ENCODE measurements at places on chromosomes 13 and 19.
A peak's percentile ranks its signal among the peaks of the same experiment; 100 is the strongest.

DNA sequence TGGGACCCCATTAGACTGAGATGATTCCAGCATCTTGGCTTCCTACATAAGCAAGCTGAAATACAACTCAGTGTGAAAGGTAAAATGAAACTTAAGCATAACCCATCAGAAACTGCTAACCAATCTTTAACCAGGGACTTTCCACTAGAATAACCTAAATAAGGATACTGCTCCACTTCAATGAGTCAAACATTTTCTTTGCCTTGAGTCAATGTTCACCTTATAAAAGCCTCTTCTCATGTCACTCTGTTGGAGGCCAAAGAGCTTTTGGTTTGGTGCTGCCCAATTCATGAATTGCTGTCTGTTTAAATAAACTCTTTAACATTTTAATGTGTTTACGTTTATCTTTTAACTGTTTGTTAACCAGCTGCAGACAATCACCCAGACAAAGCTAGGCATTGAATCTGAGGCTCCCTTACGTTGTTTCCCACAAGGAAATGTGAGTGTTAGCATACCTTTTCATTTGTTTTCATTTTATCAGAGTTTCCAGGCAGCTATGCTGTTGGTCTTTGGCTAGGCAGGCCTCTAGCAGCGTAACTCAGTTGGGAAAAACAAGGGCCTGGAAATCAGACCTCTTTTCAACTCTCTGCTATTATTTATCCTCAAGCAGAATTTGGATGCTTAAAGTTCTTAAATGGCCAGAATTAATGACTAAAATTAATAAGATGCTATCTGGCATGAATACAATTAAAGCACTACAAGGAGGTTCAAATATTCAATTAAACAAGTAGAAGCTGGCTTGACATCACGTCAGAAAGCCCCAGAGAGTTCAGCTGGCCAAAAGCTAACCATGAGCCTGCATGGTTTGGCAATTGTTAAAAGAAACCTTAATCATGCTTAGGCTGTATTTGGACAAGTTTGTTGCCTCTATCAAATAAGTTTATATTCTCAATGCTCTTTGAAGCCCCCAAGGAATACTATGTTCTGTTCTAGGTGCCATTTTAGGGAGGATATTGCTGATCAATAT lies 200.2 kb downstream of the DCLK1 start:
- DNase-seq, result no peak

GRCh38 chr19:46600384-46601317 lies 479 bp upstream of the CALM3 start:
- DNase-seq, result peak; percentile 97

- no peak for DNase-seq
These were observed 24.5 kb downstream of the PPP5C start for GRCh38 chr19:46371371-46371901.

DNA sequence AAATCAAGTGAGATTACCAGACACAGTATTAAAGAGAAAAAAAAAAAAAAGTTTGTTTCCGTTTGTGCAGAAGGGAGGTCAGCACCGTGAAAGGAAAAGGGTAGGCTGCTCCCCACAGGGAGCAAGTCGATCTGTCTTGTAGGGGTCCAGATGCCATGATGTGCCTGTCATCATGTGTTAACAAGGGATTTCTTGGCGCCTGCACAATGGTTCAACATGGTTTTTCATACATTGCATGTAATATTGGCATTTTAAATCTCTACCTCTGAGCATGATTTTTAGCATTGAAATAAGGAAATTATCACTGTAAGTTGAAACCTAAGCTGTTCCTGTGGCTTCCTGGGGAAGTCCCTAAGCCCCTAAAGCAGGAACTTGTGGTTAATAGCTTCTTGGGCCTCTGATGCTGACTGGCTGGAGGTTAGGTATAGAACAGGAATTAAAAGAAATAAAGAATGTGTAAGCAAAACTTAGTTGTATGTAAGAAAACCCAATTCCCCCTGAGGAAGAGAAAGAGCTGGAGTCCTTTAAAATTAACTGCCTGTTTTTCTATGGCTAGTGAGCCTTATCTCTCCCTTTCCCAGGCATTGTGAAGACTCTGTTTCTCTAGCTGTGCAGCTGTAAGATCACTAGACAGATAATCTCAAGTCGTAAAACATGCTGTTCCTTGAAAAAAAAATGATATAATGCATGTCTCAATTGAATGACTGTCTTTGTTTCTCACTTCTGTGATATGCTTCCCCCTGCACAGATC lies 7.4 kb upstream of the FCGBP start:
- no peak for DNase-seq

DNA sequence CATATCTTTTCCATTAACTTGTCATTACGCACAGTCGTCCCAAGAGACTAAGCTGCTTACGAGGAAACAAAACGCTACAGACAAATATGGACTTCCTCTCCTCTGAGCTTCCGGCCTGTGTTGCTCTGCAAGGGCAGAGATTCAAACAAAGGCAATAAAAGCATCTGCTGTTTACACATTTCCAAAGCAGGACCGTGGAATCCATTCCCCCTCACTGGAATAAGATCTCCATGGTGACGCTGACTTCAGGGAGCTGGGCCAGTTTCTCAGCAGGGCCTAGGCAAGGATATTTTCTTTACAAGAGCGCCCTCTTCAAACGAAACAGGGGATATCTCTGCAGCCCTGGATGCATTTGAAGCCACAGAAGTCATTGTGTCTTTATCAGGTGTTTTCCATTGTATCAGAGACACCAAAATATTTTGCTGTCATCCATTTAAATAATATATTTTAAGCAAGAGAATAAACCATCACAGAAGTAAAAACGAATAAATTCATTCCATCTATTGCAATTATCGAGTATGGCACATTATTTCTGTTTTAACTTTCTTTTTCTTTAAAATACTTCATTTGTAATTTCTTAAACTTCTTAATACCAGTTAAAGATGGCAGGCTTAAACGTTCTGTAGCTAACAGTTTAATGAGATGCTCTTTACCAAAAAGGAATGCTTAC lies 177.5 kb downstream of the DCLK1 start:
- DNase-seq, result no peak

DNA sequence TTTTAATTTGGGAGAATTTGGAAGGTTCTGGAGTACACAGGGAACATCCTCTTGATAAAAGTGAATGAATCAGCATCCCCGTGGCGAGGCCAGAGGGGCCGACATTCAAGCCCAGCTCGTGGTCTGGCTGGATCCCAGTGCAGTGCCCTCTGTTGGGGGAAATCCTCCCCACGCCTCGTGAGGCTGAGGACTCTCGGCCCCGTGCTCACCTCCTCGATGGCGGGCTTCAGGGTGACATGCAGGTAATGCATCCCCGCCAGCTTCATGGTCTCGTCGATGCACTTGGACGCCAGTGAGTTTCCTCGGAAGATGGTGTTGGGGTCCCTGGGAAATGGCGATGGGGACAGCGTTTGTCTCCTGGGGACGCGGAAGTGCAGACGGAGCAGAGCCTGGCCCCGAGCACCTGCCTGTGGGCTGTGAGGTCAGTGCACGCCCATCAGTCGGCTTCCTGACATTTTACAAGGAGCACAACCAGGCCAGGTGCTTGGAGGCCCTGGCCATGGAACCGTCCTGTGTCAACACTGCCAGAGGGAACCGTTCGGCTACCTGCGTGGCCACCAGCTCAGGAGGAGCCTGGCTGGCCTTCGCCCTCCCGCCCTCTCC lies 43.3 kb upstream of the C13orf46 start:
- no peak for DNase-seq

- no peak for DNase-seq
These were observed 207.0 kb upstream of the ZNF507 start for GRCh38 chr19:32138416-32138815.

- DNase-seq, result no peak
These were observed 9.5 kb downstream of the KMT2B start for GRCh38 chr19:35727053-35727955.

DNA sequence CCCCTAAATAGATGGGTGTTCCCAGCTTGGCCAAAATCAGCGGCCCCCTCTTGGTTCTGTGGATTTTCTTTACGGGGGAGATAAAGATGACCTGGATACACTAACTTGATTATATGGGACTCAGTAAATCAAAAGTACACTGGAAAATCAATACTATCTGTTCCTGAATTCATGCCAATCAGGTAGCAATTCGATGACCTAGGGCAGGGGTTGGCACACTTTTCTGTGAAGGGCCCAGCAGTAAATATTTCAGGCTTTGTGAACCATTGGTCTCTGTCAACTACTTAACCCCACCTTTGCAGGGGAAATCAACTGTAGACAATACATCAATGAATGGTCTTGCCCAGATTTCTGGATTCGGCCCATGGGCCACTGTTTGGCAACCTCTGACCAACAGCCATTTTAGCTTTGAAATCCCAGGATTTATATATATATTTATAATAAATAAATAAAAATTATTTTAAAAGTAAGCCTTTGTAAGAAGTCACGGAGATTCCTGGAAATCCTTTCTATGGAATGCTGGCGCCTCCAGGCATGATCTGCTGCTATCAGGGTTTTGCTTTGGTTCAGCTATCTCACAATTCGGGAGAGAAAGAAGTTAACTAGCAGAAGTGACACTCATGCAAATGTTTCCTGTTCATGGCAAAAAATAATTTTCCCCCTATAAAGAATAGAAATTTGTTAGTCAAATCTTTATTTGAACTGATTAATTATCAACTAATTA lies 32.8 kb downstream of the SLC15A1 start:
- no peak for DNase-seq

DNA sequence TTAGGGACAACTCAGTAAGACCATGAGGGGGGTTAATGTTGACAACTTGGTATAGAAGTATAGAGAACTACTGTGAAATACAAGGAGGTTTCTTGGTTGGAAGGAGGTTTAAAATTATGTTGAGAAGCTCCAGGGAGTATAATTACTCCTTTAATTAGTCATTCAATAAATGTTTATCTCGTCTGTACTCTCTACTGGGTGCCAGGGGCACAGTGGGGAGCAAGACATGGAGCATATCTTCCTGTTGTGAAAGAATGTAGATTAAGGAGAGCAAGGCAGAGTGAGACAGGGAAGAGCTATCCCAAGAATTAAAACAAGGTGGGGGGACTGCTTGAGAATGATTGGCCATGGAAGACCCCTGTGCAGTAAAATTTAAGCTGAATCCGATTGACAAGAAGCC lies 33.7 kb upstream of the TDRD3 start:
- DNase-seq, result no peak

GRCh38 chr13:68261105-68261504 lies 1031.0 kb upstream of the PCDH9 start:
- DNase-seq, result no peak

DNA sequence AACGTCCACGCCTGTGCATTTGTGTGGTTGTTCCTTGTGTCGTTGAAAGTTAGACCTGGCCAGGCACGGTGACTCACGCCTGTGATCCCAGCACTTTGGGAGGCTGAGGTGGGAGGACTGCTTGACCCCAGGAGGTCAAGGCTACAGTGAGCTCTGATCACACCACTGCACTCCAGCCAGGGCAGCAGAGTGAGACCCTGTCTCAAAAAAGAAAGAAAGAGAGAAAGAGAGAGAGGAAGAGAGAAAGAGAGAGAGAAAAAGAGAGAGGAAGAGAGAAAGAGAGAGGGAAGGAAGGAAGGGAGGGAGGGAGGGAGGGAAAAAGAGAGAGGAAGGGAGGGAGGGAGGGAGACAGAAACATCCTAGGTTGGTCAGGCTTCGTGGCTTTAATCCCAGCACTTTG lies 5.1 kb downstream of the ZNF114 start:
- no peak for DNase-seq

DNA sequence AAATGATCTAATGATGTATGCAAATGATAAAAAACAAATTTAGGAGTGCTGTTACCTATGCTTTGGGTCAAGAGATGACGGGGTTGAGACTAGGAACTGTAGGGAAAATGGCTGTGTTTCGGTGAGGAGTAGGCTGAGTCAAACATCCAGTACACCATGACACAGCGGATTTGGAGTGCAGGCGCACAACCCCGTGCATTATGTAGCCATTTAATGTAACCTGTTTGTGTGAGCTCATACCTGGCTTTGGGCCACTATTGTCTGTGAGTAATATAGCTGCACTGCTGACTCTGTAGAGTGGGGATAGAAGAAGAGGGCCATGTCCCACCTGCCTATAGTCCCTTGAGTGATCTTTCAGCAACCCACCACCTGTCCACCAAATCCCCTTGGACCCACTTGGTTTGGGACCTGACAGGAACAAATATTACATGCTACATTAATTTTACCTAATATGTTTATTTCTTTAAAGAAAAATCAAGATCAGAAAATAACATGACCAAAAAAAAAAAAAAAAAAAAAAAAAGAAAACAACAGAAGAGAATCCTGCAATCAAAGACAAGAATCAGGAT lies 95.5 kb upstream of the KLHL1 start:
- DNase-seq, result no peak

DNA sequence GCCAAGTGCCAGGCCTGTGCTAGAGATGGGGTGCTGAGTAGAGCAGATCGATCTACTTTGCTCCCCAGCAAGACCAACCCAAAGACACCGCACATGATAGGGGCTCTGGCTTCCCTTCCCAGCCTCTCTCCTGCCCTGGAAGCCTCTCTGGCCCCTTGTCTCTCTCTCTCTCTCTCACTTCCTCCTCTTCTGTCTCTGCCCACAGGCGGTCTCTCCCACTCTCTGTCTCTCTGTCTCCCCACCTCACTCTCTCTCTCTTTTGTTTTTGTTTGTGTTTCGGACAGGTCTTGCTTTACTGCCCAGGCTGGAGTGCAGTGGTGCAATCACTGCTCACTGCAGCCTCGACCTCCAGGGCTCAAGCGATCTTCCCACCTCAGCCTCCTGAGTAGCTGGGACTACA lies 1.3 kb downstream of the SELENOV start:
- no peak for DNase-seq

DNA sequence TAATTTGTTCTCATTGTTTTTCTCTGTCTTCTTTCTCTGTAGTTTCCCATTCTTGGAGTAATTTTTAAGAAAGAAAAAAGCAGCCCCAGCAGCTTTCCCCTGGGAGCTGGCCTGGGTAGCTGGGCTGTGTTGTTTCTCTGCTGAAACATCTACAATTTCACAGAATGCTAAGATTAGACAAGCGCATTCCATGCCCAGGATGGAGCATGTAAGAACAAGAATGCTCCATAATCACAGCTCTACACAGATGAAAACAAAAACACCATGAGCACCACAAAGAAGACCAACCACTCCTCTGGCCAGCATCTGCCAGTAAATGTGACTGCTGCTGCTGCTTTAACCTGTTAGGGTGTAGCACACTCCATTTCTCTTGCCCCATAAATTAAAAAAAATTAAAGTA lies 239.2 kb upstream of the SLITRK1 start:
- no peak for DNase-seq

- DNase-seq, result no peak
These were observed 61.0 kb downstream of the MZT1 start for GRCh38 chr13:72666391-72666790.

GRCh38 chr19:23033721-23034120 lies 30.7 kb upstream of the ZNF728 start:
- DNase-seq, result no peak

GRCh38 chr19:58566989-58567388 lies 6.1 kb downstream of the MZF1 start:
- DNase-seq, result no peak
